ENCODE measurements at places on chromosomes 5 and 9.

DNA sequence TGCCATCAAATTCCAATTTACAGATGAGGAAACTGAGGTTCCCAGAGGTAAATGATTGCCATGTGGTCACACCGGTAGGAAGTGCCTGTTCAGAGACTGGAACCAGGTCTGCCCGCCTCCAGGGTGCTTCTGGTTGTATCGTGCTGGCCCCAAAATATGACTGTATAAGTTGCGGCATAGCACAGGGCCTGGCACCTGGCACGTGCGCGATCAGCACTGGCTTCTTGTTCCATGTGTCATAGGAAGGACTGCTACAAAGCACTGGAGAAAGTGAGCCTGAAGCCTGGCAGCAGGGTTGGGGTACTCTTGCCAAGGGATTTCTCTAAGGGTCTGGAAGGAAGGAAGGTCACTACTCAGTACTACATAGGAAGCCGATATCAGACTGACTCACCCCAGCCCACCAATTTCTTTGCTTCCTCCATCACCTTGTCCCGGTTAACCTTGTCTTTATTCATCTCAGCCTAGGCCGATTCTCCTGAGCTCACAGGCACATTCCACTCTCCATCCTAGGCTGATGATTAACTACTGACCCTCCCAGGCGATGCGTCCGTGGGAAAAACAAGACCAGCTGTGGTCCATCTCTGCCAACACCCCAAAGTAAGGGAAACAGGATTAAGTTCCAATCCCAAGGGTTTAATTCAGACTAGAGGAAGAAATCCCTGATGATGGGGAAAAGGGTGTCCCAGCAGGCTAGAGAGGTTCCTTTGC is 1.8 kb downstream of the HRH2 start:
- DNase-seq, result no peak

DNA sequence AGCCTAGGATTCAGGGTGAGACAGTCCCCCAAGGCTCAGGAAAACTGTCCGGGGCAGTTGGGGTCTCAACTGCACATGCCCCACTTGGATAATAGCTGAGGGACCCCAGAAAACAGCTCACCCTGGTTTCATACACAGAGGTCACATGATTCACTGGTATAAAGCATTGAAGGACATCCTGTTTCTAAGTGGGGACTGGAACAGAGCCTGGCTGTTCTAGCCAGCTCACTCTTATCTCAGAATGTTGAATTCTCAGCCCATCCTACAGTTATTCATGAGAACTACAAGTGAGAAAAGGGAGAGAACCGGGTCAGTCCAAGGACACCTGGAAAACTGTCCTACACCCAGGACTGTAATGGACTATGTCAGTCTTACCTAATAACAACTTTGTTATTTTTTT is 170.9 kb downstream of the FGF1 start:
- DNase-seq, result no peak

DNA sequence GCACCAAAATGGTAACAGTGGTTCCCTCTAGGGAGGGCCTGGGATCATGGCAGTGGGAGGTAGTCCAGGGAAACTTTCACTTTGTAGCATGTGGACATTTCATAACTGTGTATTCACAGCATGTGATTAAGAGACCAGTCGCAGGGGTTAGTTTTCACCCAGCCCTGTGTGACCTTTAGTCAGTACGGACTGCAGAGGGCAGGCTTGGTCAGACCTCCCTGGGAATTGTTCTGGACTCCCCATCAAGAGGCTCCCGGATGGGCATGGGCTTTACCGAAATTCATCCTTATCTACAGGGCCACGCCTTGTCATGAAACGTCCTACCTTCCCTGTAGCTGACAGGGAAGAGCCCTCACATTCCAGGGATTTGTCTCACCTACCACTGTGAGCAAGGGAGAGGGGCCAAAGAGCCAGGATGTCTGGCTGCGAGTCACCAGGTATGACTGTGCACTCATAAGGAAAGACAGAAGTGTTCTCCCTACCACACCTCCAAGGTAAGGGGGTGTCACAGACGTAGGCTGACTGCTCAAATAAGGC is 19.9 kb downstream of the GPX3 start:
- no peak for DNase-seq

GRCh38 chr5:143932584-143932983 is 120.6 kb downstream of the HMHB1 start:
- DNase-seq, result no peak

- DNase-seq, result no peak
Observed at GRCh38 chr5:147390654-147391225, 119.1 kb downstream of the DPYSL3 start.

DNA sequence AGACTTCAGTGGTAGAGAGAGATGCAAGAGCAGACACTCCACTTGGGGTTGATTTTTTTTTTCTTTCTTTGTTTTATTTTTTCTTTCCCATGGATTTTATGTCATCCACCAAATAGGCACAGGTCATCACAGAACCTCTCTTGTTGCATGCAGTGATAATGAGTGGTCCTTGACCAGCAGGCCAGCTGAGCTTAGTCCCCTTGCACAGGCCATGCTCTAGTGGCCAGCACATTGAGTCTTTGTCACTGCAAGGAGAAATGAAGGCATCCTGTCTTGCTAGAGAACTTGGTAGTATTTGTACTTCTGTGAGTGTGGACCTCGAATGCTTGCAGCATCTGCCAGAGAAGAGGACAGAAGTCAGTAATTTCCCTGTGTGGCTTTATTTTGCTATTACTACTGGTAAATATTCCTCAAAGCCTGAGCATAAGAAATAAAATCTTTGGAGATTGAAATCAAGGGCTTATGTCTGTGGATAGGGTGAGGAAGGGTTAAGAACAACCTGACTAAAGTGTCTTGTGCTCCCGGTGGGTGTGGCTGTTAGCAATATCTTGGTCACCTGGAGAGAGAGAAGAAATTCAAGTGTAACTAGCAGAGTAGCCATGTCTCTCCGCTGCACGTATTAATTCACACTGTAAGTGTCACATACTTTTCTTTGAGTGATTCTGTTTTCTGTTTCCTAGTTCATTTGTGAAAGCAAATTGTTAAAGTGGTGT is 45.3 kb upstream of the NCS1 start:
- no peak for DNase-seq

- no peak for DNase-seq
Observed at GRCh38 chr5:14168793-14169262, 25.7 kb downstream of the TRIO start.

DNA sequence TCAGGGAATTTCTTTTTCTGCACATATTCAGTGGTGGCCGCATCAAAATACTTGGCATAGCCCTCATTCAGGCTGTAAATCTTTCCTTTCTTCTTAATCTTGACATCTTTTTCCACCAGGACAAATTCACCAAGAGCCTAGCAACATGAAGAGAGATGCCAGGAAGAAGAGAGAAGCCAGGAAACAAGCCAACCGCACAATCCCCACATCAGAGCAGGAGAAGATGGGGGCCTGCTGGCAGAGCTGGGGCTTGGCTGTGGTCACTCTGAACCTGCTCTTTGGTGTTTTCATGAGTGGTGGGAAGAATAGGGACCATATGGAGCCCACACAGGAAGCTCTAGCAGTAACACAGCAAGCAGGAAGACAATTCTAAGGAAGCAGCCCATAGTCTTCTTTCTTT is 12.4 kb downstream of the PCAT7 start:
- DNase-seq, result no peak

DNA sequence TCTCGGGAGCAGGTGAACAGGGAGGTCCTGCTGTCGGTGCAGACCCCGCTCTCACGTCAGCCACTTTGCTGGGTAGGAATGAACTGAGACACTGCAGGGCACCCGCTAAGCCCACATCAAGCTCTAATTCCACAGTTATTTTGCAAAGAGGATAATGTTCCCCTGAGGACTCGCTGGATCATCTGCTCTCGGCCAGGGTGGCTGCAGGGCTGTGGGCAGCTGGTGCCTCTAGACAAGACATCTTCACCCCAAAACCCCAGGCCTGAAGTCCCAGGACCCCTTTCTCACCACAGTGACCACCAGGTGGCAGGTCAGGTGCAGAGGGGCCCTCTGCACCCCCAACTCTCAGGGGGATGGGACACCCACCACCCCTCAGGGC is 135.1 kb upstream of the PPP1R26 start:
- no peak for DNase-seq

- DNase-seq, result no peak
Observed at GRCh38 chr5:5370059-5370774, 52.3 kb upstream of the ICE1 start.

- no peak for DNase-seq
Observed at GRCh38 chr5:143635888-143636287, 176.1 kb upstream of the HMHB1 start.

- no peak for DNase-seq
Observed at GRCh38 chr5:32229586-32229985, 55.5 kb upstream of the GOLPH3 start.

- no peak for DNase-seq
Observed at GRCh38 chr5:135211083-135211790, 177.2 kb upstream of the PITX1 start.

- no peak for DNase-seq
Observed at GRCh38 chr9:105901514-105902109, 207.3 kb downstream of the TMEM38B start.

DNA sequence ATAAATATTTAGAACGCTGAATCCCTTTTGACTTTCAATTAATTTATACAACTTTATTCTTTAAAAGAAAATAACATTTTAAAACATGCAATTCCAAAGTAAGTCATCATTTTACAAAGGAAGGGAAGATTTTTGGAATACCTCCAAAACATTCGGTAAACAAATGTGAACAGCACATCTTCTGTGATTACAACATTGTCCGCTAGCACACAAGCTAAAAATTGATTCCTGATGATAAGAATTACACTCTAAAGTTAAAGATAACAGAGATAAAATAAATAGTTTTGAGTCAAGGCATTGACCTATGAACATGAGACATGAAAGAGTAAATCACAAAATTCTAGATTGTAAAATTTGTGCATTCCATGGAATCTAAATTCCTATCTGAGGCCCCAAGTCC is 56.2 kb upstream of the TRAF1 start:
- no peak for DNase-seq

DNA sequence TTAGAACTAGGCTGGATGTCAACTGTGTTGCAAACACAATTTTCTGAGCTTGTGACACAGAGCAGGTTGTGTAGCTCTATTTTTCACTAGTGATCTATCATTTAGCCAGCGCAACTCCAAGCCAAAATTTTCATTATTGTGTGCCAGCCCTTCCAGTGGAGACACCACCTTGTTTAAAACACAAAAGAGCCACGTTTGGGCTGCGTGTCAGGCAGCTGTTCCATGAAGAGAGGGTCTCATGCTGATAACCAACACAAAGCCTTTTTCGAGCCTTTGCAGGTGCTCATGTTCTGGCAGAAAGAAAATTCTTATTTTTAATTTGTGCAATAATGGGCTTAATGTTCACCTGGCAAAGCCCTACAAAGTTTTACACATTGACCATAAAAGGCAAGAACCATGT is 237.6 kb upstream of the RGMB start:
- no peak for DNase-seq

DNA sequence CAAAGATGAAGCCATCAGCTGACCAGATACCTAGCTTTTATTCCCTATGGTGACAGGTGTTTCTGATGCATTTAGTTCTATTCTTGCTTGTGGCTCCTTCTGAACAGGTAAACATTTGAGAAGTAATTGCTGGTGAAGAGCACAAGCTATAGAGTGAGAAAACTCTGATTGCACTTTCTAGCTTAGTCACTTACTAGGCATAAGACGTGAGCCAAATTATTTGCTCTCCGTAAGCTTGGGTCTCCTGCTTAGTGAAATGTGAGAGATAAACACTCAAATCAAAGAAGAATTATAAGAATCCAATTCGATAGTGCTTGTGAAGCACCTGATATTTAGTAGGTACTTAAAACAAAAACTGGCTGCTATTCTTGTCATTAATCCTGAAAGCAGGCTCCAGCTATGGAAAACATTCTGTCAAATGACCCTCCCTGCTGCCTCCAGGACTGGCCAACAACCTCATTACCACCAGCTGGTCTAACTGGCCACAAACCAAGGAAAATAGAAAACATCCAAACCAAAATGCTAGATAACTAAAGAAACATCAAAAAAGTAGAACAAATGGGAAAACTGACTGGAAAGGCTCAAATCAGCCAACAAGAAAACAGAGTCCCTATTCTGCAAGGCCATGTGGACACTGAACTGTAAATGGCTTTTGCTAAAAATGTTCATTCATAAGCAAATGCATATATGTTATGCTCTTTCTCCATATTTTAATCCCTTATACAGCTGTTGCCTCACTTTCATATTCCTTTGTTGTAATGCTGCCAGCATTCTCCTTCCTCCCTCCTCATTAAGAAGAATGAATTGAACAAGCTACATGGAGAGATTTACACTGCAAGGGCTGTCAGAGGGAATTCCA is 616.1 kb downstream of the DTWD2 start:
- DNase-seq, result no peak

GRCh38 chr9:132143359-132143758 is 18.5 kb upstream of the NTNG2 start:
- no peak for DNase-seq

- DNase-seq, result no peak
Observed at GRCh38 chr5:35430381-35431162, 187.1 kb upstream of the SPEF2 start.

GRCh38 chr5:18497089-18497488 is 862.8 kb downstream of the TAF11L14 start:
- no peak for DNase-seq

GRCh38 chr9:89293014-89293413 is 18.0 kb upstream of the CKS2 start:
- DNase-seq, result no peak

DNA sequence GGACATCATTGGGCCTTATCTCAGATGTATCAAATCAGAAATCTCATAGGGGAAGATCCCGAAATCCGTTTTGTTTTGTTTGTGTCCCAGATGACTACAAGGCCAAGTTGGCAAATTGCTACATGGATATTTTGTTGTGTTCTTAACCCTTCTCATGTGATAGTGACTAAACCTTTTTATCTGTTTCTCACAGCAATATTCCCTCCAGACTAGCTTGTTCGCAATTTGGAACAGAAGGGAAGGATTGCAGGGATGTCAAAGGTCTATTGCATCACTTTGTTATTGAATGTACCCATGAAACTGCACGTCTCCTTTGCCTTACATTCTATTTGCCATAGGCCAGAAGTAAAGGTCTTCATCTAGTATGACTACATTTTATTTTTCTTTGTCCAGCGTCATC is 453.9 kb downstream of the NFIB start:
- no peak for DNase-seq

- no peak for DNase-seq
Observed at GRCh38 chr9:17813798-17814197, 234.9 kb downstream of the SH3GL2 start.

DNA sequence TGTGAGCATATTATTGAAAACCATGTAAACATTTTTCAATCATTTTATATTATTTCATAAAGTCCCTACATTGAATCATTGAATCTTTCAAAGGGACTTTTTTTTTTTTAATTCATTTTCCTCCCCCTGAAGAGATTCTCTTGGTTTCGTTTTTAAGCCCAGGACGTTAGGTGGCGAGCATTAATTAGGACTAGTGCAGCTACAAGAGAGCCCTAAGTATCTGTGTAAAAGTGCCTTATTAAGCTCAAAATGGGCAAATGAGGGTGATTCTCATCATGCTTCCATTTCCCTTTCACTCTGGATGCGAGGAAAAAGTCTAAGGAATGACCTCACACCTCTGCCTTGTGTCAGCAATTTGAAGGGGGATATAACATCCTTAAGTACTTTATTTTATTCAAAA is 517.9 kb upstream of the ITGA1 start:
- peak; percentile 27 for DNase-seq

All from DMS79 (cell line).